ENCODE measurements at places on chromosomes 5 and 9.

- DNase-seq = no peak
These were observed 12.9 kb upstream of the WDR38 start for GRCh38 chr9:124840300-124840833.

DNA sequence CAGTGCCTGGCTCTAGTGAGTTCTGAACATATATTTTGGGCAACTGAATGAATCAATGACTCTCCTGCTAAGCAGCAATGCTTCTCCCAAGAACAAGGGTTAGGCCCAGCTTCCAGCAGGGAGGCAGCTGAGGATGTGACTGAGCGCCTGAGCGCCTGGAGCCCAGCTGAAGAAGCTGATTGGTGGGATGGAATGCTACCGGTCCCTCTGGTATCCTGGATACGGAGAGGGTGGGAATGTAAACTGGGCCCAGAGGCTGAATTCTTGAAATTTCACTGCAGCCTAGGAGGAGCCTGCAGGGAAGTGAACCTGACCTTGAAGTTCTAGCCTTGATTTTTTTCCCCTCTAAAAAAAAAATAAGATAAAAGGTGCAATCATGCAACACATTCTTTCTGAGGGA, 43.2 kb downstream of the WWC1 start:
- no peak for DNase-seq

DNA sequence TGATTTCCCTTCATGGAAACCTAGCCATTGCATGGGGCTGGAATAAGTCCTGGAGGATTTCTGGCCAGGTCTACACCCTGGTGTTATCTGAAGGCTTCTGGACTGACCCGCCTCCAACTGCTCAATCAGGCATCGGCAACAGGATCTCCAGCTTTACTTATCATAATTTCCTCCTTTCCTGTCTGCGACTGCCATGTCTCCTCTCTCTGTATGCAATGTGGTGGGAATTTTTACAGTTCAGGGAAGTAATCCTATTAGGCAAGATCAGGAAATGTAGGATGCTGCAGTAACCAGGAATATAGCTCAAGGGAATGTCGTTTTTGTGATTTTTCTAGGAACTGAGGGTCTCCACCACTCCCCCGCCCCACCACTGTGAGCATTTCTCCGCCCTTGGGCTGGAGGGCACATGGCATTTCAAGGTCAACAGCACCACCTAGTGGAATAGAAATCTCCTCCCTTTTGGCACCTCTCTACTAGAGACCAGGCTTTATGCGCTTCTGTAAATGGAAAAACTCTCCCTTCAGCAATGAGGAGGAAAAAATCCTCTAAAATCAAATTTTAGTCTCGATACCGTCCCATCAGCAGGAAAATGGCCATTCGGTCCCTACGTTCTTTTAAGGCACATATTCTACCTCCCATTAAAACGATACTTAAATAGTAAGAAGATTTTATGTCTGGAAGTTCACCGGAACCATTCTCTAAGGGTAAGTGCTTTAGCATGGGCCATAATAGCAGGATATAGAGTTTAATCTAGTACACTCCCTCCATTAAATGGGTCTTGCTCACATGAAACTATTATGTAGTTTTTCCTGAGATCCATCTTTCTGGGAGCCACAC, 93.0 kb downstream of the YTHDC2 start:
- peak; percentile 32 for DNase-seq

GRCh38 chr5:73201547-73202513, 28.8 kb downstream of the TMEM174 start:
- DNase-seq = peak; percentile 57

GRCh38 chr5:177306674-177307543, 3.3 kb downstream of the PRELID1 start:
- DNase-seq = no peak

GRCh38 chr9:130003943-130004552, 38.9 kb downstream of the FNBP1 start:
- no peak for DNase-seq

DNA sequence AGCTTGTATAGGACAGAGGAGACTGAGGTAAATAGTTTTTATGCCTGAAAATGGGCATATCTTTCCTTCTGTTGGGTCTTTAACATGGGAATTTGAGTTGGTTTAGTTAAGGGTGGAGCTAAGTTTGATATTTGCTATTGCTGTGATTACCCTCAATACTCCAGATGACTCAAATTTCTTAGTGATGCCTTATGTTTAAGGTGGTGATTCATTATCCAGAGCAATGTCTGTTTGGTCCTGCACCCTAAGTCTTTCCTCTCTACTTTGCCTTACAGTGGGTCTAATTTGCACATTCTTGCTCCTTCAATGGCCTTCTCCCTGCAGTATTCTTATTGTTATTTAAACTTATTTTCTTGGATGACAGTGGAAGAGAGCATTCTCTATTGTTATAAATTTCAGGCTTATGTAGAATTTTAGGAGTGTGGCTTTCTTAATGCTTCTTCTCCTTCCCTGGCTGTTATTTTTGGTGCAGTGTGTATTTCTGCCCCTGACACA, 312.9 kb upstream of the RPS23 start:
- no peak for DNase-seq

DNA sequence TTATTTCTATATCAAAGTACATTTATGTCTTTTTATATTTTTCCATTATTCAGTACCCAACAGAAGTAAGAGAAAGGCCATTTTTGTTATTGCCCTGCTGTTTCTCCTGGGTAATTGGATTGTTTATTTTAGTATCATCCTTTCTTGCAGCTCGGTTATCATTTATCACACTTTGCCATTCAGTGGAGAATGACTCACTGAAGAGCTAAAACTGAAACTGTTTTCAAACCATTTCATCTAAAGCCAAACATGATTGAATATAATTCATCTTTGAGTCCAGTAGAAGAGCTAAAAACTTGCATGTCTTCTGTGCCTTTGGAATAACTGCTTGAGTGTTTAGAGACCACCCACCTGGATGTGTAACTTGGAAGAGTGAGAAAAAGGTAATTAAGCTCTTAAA, 139.5 kb upstream of the PRDM9 start:
- DNase-seq = no peak

GRCh38 chr5:163318707-163319106, 118.7 kb upstream of the CCNG1 start:
- DNase-seq = no peak

DNA sequence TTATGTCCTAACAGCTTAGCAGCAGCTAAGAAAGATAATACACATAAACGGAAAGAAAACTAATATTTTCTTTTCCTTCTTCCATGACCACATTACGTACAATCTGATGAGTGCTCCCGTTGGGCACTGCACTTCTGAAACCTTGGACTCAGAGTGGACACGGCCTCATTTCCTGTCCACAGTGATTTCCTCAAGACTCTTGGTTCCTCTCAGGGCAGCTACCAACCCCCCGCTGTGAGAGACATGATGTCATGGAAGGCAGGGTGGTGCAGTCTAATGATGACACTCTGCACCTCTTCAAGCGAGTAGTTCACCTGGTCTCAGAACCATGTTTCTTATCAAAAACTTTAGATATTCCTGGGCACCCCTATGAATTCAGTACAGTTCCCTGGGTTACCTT, 68.7 kb upstream of the CTSL start:
- no peak for DNase-seq

- DNase-seq = no peak
These were observed 20.5 kb downstream of the ERAP2 start for GRCh38 chr5:96896806-96897205.

GRCh38 chr5:159471904-159472303, 141.6 kb upstream of the IL12B start:
- no peak for DNase-seq

GRCh38 chr5:112762113-112762810, 24.6 kb downstream of the APC start:
- no peak for DNase-seq

- DNase-seq = no peak
These were observed 94.2 kb upstream of the SAP30L start for GRCh38 chr5:154351566-154351965.

DNA sequence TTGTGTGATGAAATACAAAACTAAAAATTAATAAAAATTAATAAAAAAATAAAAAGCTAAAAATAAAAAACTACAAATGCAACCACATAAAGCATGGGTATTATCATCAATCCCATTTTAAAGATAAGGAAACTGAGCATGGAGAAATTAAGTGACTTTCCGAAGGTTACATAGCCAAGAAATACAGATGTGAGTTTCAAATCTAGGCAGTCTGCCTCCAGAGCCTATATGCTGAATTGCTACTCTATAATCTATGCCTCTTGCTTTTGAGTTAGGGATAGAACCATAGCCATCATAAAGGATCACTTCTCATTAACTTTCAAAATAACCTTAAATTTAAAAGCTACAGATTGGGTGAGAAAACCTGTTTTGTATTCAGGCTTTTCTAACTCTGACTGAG, 18.8 kb upstream of the ERAP2 start:
- no peak for DNase-seq

GRCh38 chr5:175025077-175025476, 300.7 kb downstream of the MSX2 start:
- no peak for DNase-seq

- peak; percentile 40 for DNase-seq
These were observed 50.2 kb downstream of the MED10 start for GRCh38 chr5:6328173-6328572.

GRCh38 chr9:88477300-88477751, 57.7 kb upstream of the NXNL2 start:
- DNase-seq = no peak

GRCh38 chr9:137439158-137439714, 1.9 kb downstream of the ENTPD8 start:
- DNase-seq = no peak

- peak; percentile 92 for DNase-seq
These were observed at the start of gene GAS1 for GRCh38 chr9:86947146-86948073. GAS1 (minus strand) TSS chr9:86947506; CDS start chr9:86946779, 727 bp downstream.

- no peak for DNase-seq
These were observed 106.9 kb upstream of the ST8SIA4 start for GRCh38 chr5:101009758-101010519.

DNA sequence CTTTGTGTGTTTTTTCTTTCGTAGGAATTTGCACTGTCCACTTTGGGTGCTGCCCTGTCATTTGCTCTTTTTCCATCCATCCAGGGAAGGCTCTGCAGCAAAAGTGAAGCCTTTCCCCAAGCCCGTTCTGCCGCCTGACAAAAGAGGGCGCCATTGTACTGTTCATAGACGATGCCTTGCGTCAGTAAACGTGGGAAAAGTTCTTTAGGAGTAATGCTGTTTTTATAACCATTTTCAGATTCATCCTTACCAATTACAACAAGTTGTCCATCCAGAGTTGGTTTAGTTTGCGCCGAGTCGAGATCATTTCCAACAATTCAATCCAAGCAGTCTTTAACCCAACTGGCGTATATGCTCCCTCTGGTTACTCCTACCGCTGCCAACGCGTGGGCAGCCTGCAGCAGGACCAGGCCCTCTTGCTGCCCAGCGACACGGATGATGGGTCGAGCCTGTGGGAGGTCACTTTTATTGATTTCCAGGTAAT, 34.3 kb upstream of the RPS23 start:
- peak; percentile 62 for DNase-seq

DNA sequence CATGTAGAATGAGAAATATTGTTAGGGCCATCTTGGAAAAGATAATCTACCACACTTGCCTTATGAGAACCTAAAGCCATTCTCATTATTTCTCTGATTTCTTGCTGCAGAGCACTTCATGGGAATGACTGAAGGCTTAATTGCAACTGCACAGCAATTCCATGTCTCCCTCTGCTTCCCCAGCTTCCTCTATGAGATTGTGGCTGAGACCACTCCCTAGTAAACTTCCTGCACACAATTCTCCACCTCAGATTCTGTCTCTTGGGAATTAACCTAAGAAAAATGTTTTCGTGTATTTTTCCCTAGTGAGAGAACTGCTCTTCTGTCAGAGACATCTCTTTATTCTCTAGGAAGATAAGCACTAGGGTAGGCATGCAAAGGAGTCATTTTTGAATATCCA, 55.6 kb upstream of the CAMK4 start:
- DNase-seq = no peak

GRCh38 chr5:65247594-65247993, 234.1 kb downstream of the ADAMTS6 start:
- DNase-seq = no peak

DNA sequence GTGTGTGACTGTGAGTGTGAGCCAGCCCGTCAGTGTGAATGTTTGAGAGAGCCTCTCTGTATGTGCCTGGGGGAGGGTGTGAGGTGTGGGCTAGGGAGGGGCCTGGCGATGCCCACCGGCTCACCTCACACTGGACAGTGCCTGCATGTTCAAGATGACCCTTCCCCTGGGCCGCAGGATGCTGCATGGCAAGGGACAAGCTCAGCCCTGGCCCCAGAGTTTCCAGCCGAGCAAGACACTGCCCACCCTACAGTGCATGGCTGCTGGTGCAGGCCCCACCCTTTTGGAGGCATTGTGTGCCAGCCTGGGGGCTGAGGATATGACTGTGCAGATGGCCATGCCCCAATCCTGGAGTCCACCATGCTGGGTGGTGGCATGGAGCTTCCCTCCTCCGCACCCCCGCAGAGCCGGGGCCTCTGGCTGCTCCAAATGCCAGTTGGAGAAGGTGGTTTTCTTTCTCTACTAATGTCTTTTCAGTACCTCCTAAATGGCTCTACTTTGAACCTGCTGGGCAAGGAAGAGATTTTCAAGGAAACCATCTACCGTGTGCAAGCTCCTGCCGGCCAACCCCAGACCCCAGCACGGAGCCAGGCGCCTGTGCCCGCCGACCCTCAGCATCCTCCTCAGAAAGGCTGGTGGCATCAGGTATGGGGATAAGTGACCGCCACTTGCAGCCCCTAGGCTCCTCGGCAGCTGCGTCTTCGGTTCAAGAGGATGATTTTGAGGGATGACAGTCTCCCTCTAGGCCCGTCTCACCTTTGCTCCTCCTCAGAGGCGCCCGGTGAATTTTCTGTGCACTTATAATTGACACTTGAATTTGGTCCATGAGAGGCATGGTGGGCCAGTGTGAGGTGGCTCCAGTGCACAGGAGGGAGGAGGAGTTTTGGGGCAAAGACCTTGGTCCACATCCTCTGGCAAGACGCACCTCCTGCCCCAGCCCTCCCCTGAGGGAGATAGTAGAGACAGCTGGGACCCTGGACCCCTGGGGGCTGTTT, 27.7 kb downstream of the FGD3 start:
- no peak for DNase-seq

DNA sequence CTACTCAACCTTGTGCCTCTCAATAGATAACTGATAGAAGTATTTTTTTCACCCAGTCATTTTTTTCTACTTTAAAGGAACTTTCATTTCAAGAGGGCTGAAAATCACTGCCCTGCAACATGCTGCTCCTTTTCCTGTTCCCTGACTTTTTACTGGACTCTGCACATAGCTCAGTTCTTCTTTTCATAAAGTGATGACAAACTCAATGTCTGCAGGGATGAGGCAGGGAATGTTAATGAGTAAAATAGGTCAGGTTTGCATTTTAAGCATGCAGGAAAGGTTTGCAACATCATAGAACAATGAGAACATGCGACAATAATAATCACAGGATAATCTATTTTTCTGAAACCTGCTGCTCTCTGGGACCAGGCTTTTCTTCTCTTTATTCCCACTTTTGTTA, 172.2 kb upstream of the SGCD start:
- DNase-seq = no peak

DNA sequence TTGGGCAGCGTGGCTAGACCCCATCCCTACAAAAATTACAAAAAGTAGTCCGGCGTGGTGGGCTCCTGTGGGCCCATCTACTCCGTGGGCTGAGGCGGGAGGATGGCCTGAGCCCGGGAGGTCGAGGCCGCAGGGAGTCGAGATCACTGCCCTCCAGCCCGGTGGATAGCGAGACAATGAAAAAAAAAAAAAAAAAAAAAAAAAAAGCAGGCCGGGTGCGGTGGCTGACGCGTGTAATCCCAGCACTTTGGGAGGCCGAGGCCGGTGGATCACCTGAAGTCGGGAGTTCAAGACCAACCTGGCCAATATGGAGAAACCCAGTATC, 110.5 kb upstream of the LPCAT1 start:
- DNase-seq = no peak

- no peak for DNase-seq
These were observed 2.8 kb downstream of the SNCB start for GRCh38 chr5:176627582-176627981.
